ENCODE measurements at places on chromosomes 7 and 10.

- no peak for DNase-seq
These were observed 884 bp upstream of the PRF1 start for GRCh38 chr10:70603449-70603801.

- peak; percentile 79 for DNase-seq
These were observed 75.6 kb downstream of the CTBP2 start for GRCh38 chr10:125084614-125085257.

GRCh38 chr10:132590752-132591121, 53.1 kb downstream of the INPP5A start:
- DNase-seq = no peak

DNA sequence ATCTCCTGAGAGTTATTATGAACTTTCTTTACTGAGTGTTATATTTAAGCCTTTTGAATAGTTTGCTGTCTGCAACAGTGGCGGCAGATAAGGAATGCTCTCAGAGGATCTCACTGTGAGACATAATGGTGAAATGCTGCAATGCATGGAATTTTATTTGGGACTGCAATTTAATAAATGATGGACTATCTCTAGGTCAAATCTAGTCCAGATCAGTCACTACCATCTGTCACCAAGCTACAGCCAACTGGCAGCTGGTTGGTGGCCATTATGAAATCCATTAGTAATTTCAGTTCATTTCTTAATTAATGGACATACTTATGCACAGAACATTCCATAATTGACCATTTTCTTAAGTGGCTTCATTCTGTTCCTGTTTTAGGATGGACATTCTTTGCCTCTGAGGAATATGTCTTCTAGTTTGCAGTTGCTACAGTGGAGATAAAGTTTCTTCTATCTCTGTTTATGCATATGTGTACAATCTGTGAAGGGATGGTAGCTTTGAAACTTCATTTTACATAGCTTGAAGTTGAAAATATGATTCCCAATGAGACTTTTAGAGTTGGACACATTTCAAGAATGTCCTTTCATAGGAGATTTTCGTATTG, 586.6 kb downstream of the SUGCT start:
- DNase-seq = no peak

- no peak for DNase-seq
These were observed 35.4 kb downstream of the LRRC4 start for GRCh38 chr7:127995881-127996215.

DNA sequence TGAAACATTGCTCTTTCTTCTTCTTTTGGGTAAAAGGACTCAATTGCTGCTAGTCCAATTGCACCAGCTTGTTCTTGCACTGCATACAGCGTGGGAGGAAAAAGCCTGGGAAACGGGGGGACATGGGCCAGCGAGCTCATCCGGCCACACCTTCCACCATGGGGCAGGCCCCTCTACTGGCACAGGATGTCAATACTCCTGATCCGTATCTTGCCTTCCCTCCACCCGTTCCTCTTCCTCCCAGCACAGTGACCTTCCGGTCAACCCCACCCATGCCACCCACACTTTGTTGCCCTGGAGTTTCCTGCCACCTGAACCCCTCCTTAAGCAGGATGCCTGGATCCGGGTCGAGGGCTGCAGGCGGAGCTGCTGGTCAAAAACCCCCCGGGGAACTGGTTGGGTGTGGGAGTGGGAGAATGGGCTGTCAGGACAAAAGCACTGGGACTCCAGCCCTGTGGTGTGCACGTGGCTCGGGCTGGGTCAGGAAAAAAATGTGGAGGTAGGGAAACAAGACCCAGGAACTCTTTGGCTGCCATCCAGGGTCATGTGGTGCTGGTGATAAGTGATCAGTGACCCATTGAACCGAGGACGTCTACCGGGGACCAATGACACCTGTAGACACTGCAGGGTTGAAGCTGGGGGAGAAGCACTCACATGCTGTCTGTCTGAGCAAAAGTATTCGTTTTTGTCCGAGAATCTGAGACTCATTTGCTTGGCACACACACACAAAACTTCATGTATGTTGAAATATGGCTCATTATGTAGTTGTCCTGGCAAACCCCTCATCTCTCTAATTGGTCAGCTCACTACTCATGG, 8.1 kb downstream of the IL2RA start:
- DNase-seq = peak; percentile 14

DNA sequence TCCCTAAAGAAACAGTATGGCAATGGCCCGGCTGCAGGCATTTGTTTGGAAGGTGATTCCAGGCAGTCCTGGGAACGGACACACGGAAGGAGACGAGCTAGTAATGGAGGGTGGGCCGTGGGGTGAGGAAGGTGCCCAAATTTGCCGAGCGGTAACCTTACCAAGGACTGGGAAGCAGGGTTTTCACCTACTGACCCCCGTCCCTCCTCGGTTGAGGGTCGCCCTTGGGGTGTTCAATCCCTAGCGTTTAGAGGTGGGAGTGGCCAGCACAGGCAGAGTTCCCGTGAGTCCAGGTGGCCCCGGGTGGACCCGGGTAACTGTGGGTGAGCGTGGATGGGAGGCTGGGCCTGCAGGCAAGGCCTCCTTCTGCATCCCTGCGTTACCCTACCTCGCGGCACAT, 198.8 kb downstream of the TCERG1L start:
- no peak for DNase-seq

DNA sequence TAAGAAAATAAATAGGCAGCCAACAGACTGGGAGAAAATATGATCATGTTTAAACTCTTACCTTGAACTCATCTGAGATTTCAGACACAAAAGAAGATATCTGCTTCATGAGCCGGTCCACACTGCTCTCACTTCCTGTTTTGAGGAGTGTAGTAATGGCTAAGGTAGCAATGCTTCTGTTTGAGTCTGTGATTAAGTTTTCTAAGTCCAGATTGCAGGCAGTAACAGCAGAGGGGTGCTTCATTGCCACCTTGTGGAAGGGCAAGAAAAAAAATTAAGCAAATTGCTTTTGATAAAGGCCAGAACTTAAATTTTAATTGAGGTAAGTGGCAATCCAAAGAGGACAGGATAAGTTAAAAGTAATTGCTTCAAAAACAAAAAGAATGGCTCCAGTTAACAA, 69.1 kb downstream of the MEST start:
- DNase-seq = no peak

DNA sequence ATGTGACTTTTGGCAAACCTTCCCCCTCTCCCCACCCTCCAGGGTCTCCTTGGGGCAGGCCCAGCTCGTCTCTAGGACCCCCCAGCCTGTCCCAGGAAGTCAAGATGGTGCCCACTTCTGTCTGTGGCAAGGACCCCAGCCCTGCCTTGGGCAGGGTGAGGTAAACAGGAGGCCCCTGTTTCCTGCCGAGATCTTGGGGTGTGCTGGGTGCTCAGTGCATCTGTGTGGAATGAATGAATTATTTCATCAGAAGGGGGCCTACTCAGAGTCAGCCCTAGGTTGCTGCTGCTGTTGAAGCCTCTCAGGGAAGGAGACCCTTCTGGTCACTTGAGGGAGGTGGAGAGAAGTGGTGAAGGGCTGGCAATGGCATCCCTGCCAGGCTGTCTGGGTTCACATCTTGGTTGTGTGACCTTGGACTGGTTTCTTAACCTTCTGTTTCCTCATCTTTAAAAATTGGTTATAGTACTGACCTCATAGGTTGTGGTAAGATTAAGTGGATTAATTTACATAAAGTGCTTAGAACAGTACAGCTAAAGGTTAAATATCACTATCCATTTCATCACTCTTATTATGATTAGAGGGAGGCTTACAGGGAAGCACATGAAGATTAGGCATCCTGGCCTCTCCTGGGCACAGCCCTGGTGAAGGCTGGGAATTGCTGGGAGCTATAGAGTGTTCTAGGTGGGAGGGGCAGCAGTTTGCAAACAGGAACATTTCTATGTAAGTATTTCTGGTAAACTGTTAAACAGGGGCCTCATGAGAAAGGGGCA, 67.7 kb downstream of the ZMIZ1 start:
- no peak for DNase-seq

DNA sequence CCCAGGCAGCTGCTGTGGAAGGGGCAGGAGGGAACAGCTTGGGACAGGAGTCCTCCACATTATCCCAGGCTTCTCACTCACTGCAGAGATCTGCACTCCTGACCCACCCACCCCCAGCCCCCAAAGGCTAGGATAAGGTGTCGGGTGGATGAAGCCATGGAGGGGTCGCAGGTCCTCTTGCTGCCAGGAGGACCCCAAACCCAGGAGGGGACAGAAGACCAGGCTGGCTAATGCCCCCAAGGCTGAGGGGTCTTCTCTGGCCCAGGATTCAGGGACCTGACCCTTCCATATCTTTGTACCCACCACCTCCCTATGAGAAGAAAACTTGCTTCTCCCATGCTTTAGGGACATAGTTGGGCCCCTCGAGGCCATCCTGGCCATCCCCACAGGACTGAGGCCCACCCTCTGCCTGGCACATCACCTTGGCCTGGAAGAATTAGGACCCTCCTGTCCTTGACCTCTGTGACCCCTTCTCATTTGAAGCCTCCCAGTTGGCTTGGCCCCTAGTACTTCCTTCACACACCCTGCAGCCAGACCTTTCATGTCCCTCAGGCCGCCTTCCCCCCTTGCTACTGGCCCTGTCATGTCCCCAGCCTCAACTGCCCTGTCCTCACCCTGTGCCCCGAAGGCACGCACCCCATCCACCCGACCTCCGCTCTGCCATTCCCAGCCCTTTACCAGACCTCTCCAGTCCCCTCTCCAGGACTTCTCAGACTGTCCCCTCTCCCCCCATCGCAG, 21.6 kb downstream of the KCNH2 start:
- no peak for DNase-seq

- DNase-seq = no peak
These were observed 20.9 kb upstream of the TTYH3 start for GRCh38 chr7:2610898-2611297.

- no peak for DNase-seq
These were observed 37.3 kb downstream of the BNIP3 start for GRCh38 chr10:131944412-131944811.

DNA sequence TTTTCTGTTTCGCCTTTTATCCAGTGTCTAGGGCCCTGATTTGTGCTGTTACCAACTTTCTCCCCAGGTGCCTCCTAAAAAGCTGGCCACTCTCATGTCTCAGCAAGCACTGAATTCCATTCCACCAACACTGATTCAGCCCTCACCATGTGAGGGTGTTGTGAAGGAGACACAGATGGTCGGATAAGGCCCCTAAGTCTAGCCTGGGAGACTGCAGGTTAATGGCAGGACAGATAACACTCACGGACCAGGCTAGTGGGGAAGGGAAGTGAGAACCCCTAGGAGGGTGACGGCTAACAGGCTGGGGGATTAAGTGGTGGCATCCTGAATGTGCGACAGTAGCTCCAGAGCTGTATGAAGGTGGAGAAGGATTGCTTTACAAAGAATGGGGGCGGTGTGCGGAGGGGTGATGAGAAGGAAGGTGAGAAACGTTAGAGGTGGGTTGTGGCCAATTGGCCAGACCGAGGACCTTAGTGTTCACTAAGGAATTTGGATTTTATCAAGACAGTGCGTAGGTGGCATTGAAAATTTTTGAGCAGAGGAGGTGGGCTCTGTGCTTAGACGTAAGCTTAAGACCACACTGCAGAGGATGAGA, 3.8 kb upstream of the DUSP5 start:
- DNase-seq = no peak

GRCh38 chr10:116170815-116171250, 102.2 kb downstream of the GFRA1 start:
- no peak for DNase-seq

DNA sequence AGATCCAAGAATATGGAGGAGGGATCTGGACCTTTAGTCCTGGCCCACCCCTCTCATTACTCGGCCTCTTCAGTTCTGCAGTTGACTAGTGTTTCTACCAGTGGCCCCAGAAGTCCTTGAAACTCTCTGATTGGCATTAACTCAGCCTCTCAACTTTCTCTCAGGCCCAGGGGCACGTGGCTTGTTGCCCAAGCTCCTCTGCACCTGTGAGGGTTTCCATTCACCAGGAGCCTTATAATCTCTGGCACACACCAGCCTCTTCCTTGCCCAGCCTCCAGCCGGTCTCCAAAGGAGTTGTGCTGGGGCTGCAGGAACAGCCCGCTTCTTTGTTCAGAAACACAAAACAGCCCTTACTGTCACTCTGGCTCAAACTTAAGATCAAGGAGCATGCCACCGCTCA, 47.6 kb upstream of the ZPBP start:
- no peak for DNase-seq

- DNase-seq = no peak
These were observed 41.9 kb downstream of the MGAM2 start for GRCh38 chr7:142153400-142153799.

DNA sequence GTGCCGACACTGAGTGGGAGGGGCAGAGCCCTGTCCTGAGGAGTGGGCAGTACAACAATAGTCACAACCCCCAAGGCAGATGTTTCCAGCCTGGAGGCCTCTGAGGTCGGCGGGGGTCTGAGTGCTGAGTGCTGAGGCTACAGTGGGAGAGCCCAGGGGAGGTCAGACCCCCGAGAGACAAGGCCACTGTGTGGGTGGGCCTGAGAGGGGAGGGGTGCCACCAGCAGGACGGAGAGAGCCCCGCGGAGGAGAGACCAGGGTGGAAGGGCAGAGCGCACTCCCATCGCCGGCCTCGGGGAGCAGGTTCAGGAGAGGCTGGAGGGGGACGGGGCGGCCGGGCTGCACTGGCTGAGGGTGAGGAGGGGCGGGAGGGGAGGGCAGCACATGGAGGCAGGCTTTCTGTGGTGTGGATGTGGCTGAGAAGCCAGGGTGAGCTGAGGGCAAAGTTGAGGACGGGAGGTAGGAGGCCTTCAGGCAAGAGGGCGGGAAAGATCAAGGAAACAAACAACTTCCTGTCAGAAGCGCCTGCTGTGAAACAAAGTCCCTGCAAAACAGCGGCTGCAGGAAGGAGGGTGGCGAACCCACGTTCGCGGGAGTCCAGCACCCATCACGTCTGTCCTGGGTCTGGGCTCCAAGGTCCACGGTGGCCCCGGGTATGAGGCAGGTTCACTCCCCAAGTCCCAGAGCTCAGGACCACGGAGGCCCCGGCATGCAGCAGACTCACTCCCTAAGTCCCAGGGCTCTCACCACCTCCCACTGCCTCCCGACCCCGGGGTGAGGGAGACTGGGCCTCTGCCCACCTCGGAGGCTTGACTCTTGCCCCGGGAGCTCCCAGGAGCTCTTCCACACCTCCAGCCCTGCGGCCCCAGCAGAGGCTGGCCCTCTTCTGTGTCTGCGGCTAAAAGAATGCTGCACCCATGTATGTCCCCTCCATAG, 76.8 kb upstream of the NKX6-2 start:
- no peak for DNase-seq

DNA sequence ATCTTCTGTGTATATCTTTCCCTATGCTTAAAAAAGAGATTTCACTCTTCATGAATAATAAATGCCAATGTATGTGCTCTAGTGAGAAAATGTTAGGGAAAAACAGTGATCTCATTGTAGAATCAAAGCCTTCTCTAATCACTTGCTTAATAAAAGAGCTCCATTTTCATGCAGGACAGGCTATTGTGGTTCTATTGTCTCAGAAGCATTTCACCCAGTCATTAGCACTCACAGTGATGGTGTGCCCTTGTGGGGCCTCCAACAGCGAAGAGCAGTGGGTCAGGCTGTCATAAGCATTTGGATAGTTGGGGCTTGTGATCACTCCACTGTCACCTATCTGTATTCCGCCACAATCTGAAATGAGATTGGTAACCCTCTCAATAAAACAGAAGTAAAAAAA, 83.9 kb upstream of the RSU1 start:
- DNase-seq = no peak

- DNase-seq = no peak
These were observed 36.6 kb downstream of the TCF7L2 start for GRCh38 chr10:112986544-112987190.

- DNase-seq = peak; percentile 37
These were observed 63.7 kb upstream of the WAPL start for GRCh38 chr10:86585037-86585929.

Data from gastrocnemius medialis (tissue), 4 donors.